T-helper 1 cell (primary cell): ENCODE measurements at places on chromosomes 13 and 19.

DNA sequence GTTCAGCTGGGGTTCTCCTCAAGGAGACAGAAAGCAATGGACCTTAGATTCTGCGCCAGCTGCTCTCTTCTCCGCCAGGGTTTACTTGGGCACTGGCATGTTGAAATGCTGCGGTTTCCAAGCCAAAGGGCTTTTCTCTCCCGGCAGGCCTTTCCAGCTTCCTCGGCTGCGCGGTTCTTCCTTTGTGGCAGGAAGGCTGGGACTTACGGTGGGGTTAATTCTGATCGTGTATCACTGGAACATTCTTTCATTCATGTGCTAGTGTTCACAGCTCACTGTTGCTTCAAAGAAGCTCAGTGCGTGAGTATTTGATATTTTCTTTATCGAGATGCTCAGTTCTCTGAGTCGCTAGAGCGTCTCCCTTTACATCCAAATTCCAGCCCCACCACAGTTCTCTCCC, 723.2 kb downstream of the UQCRFS1 start:
- DNase-seq, result no peak

GRCh38 chr13:46962281-46962941, 65.6 kb upstream of the HTR2A start:
- DNase-seq, result no peak

DNA sequence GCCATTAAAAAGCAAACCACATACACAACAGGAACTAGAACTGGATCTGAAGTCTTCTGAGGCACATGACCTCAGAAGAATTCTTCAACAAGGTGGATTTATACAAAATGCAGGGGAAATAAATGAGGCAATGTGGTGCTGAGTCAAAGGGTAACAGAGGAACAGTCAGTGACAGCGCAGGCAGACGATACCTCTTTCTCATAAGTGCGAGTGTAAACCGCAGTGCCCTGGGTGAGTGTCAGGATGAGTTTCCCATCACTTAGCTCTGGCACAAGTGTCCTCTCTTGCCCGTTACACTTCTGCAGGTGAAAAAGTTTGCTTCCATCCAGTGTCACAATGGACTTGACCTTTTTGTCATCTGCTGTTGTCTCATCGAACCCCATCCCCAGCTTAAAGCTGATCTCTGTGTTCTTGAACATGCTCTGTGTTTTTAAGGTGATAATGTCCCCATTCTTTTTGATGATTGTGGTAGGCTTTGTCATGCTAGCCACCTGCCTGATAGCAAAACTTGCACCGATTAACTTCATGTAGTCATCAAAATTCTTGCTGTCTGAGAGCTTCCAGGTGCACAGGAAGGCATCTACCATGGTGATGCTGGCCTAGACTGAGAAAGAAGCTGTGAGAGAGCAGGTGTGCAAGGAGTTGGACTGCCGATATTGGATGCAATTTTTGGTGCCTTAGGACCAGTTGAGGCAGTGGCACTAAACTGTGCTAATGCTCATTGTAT, 97.3 kb downstream of the AKAP11 start:
- DNase-seq, result peak; percentile 74

GRCh38 chr13:96104516-96104915, 14.6 kb downstream of the HS6ST3 start:
- DNase-seq, result no peak

- DNase-seq, result peak; percentile 30
Measured at GRCh38 chr13:30421093-30422053, 920 bp upstream of the UBE2L5 start.

DNA sequence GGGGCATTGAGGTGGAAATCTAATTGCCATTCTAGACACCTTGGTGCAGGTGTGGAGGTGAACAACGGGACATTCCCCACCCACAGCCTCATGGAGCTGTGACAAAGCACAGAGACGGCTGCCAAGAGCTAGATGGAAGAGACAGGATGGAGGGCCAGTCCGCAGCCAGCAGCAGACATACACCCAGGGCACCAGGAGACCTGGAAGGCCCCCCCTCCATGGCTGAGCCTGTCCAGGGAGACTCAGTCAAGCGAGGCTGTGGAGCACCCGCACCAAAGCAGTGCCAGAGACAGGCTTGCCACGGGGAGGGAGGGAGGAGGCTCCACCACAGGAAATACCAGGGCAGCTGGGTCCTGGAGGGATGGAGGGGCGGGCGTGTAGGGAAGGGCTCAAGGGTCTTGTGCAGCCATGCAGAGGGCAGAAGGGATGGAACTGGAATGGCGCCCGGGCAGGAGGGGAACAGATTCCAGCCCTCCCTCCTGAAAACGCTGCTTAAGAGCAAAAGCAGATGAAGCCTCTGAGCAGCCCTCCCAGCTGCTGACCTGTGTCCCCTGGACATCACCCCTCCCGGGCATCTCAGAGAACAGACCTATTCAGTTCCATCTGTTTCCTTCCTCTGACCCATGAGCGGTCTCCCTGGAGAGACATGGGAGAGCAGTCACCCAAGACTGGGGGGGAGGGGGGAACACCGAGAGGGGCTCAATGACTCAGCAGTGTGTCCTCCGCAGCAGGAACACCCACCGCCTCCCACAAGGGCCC, 14.4 kb downstream of the EPS15L1 start:
- DNase-seq, result no peak

GRCh38 chr19:38252941-38253691, 3.1 kb downstream of the PPP1R14A start:
- DNase-seq, result no peak
